ENCODE measurements at places on chromosomes 1 and 21. TPM values are rescaled to one million over a fixed set of nuclear protein-coding genes. Genes with fewer than 3 reads are reported as not detected.
A peak's percentile ranks its signal among the peaks of the same experiment; 100 is the strongest.

- peak; percentile 36 for DNase-seq
Measured at GRCh38 chr1:172742599-172743500, 83.9 kb downstream of the FASLG start.

DNA sequence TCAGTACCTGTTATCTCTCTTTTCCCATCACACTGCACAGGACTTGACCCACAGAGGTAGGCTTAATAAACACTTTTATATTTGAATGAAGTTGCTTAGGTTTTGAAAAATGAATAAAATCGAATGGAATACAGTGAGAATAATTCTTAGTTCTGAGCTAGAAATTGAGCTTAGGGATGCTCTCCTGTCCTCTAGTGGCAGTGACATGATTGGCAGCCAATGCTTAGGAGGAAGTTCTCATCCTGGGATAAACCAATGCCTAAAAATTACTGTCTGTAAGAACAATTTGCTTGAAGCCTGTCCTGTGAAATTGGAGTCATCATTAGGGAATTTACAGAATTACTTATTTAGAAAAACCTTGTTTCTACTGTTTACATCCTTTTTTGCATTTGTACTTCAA is 21.3 kb upstream of the CYP4X1 start:
- no peak for DNase-seq

DNA sequence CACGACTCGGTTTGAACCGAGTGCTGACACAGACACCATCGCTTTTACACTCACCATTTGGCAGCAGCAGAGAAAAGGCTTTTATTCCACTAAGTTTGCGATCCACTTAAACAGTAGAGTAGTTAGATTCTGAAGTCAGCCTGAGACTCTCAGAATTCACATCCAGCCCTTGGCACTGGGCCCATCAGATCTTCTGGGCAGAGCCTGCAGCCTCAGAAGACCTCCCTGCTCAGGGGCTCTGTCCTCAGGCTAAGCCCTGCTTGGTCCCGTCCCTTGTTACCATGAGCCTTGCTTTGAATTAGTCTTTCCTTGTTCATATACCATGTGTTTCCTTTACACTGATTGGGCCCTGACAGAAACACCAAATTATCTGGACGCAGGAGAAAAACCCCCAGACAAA is 41.4 kb upstream of the AJAP1 start:
- no peak for DNase-seq

DNA sequence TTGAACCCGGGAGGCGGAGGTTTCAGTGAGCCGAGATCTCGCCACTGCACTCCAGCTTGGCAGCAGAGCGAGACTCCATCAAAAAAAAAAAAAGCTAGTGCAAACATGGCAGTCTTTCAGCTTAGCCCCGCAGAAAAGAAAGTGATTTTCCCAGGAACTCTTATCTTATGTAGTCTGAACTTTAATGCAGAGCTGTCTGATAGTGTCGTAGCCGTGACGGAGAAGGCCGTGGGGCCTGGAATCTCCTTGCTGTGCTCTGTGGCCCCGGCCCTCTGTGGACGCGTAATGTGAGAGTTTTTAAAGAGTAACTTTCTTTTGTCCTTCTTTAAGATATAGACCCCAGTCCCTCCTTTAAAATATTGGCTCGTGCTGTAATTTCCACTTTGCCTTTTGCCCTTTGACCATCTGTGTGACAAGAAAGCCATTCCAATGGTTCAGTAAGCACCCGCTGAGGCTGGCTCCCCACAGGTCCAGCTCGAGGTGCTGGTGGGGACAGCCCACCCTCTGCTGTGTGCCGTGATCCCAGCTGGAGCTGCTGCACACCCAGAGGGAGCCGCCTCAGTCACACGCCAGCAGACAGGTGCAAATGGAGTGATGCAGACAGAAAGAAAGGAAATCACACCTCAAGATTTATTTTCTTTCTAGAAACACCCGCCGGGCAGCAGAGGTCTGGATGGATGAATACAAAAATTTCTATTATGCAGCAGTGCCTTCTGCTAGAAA is 164.0 kb downstream of the PGBD5 start:
- no peak for DNase-seq

DNA sequence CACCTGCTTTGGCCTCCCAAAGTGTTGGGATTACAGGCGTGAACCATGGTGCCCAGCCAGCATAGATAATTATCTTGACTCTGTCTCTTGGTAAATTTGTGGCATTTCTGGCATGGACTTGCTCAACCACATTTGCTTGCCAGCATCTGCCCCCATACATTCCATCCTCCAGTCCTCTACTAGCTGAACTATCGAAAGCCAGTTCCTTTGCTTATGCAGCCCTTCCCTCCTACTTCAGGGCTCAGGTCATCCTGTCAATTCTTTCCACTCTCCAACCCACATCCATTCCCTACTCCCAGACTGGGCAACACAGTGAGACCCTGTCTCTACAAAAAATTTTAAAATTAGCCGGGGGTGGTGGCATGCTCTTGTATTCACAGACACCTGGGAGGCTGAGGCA is 13.0 kb upstream of the UQCRHL start:
- DNase-seq: no peak

ASTN1 gene
- total RNA-seq: not detected

FAM131C gene
- total RNA-seq: 0.87 TPM

NPHS2 gene
- not detected for total RNA-seq

CELSR2 gene
- 2.7 TPM for total RNA-seq

MROH9 gene
- total RNA-seq: not detected

DLGAP3 gene
- 0.38 TPM for total RNA-seq
